ENCODE measurements at places on chromosomes 2 and 18. TPM values are rescaled to one million over a fixed set of nuclear protein-coding genes. Genes with fewer than 3 reads are reported as not detected.

GRCh38 chr2:99150706-99151105 is 4.0 kb downstream of the TSGA10 start:
- H3K4me3 ChIP-seq, result no peak overlapping the region
- no peaks in the 10 kb centered on the region for H3K4me1 ChIP-seq
- no peak overlapping the region for H3K27ac ChIP-seq
- no peaks in the 10 kb centered on the region for H3K36me3 ChIP-seq
- no peak for DNase-seq

DNA sequence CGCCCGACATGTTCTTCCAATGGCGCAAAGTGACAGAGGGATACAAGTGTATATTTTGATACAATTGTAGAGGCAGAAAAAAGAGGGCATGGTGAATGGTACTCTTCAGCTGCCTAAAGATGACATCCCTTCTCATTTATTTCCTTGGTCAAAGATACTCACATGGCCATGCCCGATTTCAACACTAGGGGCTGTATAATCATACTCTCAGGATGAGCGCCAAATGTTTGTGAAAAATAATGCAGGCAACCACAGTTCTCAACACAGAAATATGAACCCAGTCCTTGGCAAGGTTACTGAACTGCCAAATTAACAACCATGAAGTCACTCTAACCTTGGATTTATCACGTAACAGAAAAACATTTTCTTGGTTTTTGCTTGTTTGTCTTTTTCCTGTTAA is 204.4 kb downstream of the CCDC102B start:
- no peaks in the 10 kb centered on the region for H3K36me3 ChIP-seq
- DNase-seq, result no peak
- no peak overlapping the region for H3K27ac ChIP-seq
- no peak overlapping the region for H3K4me3 ChIP-seq
- H3K27me3 ChIP-seq, result no peaks in the 10 kb centered on the region

Gene POTEI
- not detected for total RNA-seq

GRCh38 chr18:10715791-10716190 is 190.0 kb downstream of the NAPG start:
- no peaks in the 10 kb centered on the region for H3K27me3 ChIP-seq
- no peak overlapping the region for H3K4me3 ChIP-seq
- no peaks in the 10 kb centered on the region for H3K36me3 ChIP-seq

DNA sequence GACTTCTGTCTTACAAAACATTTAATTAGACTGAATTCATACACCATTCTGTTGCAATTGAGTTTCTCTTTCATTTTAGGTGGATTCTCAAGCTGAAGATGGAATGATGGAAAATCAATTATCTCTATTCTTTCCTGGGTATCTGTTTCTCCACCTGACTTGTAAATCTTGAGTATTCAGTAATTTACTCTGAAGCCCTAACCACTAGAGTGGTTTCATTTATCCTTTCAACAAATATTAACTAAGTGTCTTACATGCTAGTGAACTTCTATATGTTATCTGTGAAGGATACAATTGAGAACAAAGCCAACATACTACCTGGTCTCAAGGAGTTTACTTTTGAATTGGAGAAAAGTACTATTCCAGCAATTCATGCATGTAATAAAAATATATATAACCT is 94.1 kb upstream of the ZNF804A start:
- no peak overlapping the region for H3K4me3 ChIP-seq
- H3K4me1 ChIP-seq, result no peaks in the 10 kb centered on the region
- H3K36me3 ChIP-seq, result no peaks in the 10 kb centered on the region
- DNase-seq, result no peak
- H3K27ac ChIP-seq, result no peak overlapping the region
- H3K27me3 ChIP-seq, result no peaks in the 10 kb centered on the region

DNA sequence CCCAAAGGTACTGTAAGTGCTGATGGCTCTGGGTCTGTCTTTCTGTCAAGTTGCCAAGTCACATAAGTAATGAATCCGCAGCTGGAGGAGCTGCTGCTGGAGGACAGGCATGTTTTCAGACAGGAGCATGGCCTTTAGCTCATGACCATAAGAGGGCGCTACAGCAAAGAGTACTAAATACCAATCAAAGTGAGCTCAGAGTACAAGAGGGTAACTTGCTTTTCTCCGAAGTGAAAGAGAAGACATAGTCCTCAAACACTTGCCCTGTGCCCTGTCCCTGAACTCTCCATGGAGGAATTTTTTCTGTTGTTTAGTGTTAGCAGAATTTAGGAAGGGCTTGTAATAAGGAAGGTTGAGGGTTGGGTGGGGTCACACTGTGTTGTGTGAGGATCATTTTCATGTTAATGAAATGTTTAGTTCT is 58.0 kb upstream of the EML6 start:
- peak overlapping the region; percentile 71 for H3K27ac ChIP-seq
- H3K36me3 ChIP-seq, result peaks cover 79% of the 10 kb centered on the region
- H3K4me3 ChIP-seq, result no peak overlapping the region
- H3K27me3 ChIP-seq, result no peaks in the 10 kb centered on the region
- peaks cover 53% of the 10 kb centered on the region for H3K4me1 ChIP-seq
- DNase-seq, result peak; percentile 72

Gene MC2R
- not detected for total RNA-seq

DNA sequence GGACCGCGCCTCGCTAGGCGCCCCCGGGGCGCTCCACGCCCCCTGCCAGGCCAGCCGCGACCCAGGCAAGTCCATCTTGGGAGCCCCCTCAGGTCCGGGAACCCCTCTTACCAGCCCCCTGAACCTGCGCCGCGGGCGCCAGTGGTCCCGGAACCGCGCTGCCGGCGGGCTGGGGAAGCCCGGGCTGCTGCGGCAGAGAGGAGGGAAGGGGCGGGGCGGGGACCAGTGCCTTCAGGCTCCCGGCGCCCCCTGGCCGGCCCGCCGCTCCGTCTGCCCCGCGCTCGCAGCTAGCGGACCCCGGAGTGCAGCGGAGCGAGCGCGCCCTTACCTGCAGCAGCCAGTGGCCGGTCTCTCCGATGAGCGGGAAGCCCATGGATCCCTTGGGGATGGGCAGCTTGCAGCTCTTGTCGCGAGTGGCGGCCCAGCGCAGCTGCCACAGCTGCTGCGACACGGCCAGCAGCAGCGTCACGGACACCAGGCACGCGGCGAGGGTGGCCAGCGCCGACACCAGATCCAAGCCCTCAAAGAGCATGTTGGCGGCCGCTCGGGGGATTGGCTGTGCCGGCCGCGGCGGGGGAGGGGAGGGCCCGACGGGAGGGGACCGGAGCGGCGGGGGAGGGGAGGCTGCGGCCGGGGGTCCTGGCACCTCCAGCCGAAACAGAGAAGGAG is at the start of gene CYP26B1:
Gene CYP26B1 (minus strand): TSS at position 560 of the 669 bp plus-strand sequence. CDS start 28 bp downstream, at position 532.
- H3K4me3 ChIP-seq, result peak within 1 kb of the TSS; percentile 65
- peaks cover 44% of the 10 kb centered on the region for H3K27me3 ChIP-seq
- DNase-seq, result peak; percentile 59
- peak within 1 kb of the TSS; percentile 16 for H3K27ac ChIP-seq
- no peaks in the 10 kb centered on the region for H3K36me3 ChIP-seq

Gene PSD4
- 4.5 TPM for total RNA-seq

Gene GATA6
- total RNA-seq, result 88.7 TPM

DNA sequence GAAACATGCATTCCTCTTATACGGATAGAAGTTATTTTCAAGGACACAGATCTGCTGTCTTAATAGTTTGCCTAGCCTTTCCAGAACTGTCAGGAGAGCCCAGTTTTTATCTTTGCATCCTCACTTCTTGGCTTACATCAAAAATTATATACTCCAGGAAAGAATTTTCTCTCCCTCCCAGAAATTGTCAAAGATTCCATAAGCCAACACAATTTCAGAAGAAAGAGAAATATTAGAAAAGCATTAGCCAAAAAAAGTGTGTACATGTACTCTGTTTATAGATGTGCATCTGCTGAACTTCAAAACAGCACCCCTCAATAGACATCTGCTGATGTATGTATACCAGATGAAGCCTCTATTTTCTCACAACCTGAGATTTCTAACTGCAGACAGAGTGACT is 210.4 kb downstream of the METTL4 start:
- H3K4me3 ChIP-seq, result no peak overlapping the region
- no peaks in the 10 kb centered on the region for H3K36me3 ChIP-seq
- H3K4me1 ChIP-seq, result no peaks in the 10 kb centered on the region
- no peak for DNase-seq
- H3K27me3 ChIP-seq, result no peaks in the 10 kb centered on the region

- no peak overlapping the region for H3K4me3 ChIP-seq
- H3K4me1 ChIP-seq, result no peaks in the 10 kb centered on the region
- H3K36me3 ChIP-seq, result no peaks in the 10 kb centered on the region
These were observed 191.8 kb downstream of the DCC start for GRCh38 chr18:52531836-52532235.

GRCh38 chr2:187232749-187233148 is 215.3 kb downstream of the CALCRL start:
- H3K27me3 ChIP-seq, result no peaks in the 10 kb centered on the region
- H3K36me3 ChIP-seq, result no peaks in the 10 kb centered on the region
- no peak overlapping the region for H3K27ac ChIP-seq
- H3K4me1 ChIP-seq, result no peaks in the 10 kb centered on the region
- no peak for DNase-seq

DNA sequence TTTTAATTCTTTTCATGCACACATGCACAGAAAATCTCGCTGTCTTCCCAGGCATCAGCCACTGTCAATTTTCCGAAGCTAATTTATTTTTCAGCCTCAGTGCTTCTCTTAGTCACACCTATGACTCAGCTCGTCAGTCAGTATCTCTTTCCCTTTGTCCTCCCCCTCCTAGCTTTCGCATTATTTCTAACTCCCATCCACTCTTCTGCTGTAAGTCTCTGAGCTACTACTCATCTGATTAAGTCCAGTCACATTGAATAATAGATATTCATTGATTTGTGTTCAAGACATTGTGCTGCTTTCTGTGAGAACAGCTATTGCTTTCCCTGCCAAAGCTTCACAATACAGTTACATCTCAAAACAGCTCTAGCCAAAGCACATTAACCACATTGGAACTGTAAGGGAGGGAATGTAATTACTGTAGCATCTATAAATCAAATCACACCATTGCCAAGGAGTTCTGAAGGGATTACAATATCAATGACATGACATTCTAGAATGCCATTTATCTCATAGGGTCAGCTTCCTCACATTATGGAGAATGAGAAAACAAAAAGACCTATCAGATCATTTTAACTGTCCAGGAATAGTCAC is 89.4 kb downstream of the SCN3A start:
- H3K4me3 ChIP-seq, result no peak overlapping the region
- no peaks in the 10 kb centered on the region for H3K36me3 ChIP-seq
- H3K27ac ChIP-seq, result no peak overlapping the region
- H3K4me1 ChIP-seq, result no peaks in the 10 kb centered on the region
- no peak for DNase-seq

Gene PROKR1
- total RNA-seq, result not detected

GRCh38 chr18:62788876-62789275 is 73.5 kb downstream of the PHLPP1 start:
- no peaks in the 10 kb centered on the region for H3K4me1 ChIP-seq
- H3K27me3 ChIP-seq, result no peaks in the 10 kb centered on the region
- H3K27ac ChIP-seq, result no peak overlapping the region
- no peaks in the 10 kb centered on the region for H3K36me3 ChIP-seq
- no peak overlapping the region for H3K4me3 ChIP-seq

GRCh38 chr2:234955091-234955591 is 3.3 kb downstream of the SH3BP4 start:
- H3K27ac ChIP-seq, result peak overlapping the region; percentile 84
- DNase-seq, result no peak
- H3K4me1 ChIP-seq, result peaks cover 54% of the 10 kb centered on the region
- H3K36me3 ChIP-seq, result no peaks in the 10 kb centered on the region

DNA sequence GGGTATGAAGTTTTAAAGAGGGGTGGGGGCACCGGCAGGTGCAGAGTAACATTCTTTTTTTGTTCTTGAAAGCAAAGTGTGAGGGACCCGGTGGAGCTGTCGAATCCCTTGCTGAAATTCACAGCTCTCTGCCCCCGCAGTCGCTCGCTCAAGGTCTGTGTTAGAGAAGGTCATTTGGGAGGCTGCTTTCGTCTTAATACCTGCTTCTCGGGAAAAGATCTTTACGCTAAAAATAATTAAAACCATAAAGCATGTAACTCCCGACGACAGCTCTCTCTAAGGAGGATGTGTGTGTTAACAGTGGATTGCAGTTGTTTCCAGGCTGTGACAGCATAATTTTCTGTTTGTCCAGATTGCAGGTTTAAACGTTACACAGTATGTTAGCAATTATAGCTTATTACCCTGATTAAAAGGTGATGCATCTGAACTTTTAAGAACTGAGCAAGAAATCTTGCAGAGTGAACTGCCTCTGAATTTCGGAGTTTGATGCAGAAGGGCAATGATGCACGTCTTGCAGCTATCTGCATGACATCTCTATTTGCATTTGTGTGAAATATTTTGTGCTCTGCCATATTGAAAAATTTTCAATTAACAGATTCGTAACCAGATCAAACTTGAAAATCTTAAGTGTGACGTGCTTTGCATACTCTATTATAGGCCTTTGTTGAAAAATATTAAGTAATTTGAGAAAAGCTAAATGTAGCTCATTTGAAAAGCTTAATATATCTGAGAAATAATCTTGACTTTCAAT is 954 bp downstream of the RAPGEF4 start:
- no peaks in the 10 kb centered on the region for H3K27me3 ChIP-seq
- H3K4me3 ChIP-seq, result peak overlapping the region; percentile 63
- no peak for DNase-seq
- H3K4me1 ChIP-seq, result no peaks in the 10 kb centered on the region
- H3K36me3 ChIP-seq, result no peaks in the 10 kb centered on the region
- H3K27ac ChIP-seq, result no peak overlapping the region

DNA sequence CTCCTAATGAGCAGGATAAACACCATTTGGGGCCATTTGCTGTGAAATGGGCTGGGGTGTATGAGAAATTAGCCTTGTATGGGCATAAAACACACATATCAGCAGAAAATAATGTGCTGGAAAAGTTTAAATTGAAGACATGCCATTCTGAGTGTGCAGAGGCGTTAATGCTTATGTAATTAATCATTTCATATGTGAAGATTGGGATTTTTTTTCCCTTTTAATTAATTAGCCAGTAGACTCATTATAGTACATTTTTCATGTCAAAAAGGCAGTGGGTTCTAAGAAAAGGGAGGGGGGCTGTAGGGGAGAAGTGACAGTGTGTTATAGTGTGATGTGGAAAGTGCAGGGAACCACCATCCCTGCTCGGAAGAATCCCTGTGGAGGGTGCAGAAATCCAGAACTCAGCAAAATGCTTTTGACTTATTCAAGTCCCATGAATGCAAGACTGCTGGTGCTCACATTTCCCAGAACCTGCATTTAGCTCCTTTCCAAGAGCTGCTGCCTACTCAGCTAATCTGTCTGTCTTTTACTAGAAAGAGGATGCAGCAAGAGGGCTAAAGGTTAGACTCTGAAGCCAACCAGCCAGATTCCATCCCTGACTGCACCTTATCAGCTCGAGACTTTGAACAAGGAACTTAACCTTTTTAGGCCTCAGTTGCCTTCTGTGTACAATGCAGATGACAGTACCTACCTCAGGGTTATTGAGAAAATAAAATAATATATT is 11.6 kb upstream of the COX7A2L start:
- no peaks in the 10 kb centered on the region for H3K36me3 ChIP-seq
- no peak overlapping the region for H3K4me3 ChIP-seq
- H3K27me3 ChIP-seq, result no peaks in the 10 kb centered on the region
- DNase-seq, result no peak
- H3K27ac ChIP-seq, result no peak overlapping the region

GRCh38 chr2:241841181-241842066 is 17.3 kb downstream of the PDCD1 start:
- H3K4me3 ChIP-seq, result no peak overlapping the region
- H3K4me1 ChIP-seq, result no peaks in the 10 kb centered on the region
- no peaks in the 10 kb centered on the region for H3K27me3 ChIP-seq
- no peak for DNase-seq
- H3K36me3 ChIP-seq, result no peaks in the 10 kb centered on the region

Measured in right atrium auricular region (tissue), 2 donors.